ENCODE measurements at places on chromosomes 2 and 18.

- DNase-seq, result peak; percentile 11
Observed at GRCh38 chr2:162344617-162344950, 652 bp downstream of the GCA start.

GRCh38 chr2:26720322-26721114, 28.0 kb downstream of the KCNK3 start:
- no peak for DNase-seq

DNA sequence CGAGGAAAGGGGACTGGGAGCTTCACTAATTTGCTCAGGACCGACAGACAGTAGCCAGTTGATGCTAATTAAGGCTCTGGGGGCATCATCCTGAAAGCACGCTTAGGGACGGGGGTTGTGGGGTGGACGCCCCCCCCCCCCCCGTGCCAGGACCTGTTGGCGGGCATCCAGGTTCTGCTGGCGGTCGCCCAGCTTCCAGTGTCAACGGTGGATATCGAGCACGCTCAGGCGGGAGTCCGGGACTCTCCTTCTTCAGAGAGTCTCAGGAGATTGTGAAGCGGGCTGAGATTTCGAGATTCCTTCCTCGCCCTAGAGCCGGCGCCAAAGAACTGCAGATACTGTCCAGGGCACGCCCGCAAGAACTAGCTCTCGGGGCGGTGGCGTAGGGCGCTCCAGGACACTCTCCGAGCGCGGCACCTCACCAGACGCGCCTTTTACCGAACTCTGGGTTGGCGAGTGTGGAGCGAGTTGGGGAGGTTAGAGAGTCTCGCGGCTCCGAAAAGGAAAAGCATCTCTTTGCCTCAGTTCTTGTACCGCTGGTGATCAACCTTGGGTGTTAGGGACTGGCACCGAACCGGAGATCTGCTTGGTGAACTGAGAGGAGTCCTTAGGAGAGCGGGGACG, 5.6 kb downstream of the RAX start:
- no peak for DNase-seq

DNA sequence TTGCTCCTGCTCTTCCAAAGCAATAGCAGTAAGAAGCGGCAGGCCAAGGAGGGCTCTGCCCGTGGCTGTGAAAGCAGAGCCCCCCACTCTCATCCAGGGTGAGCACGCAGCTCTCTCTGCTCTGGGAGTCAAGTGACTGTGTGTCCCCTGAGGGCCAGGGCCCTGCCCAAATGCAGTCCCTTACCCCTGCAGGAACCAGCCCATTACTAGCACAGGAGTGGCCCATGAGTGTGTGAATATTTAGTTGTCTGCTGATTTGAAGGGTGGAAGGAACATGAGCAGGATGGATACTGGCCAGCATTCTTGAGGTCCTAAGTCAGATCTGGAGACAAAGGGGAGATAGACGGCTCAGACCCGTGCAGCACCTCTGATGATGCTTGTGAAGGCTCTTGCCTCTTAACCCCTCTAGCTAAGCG, 69.7 kb upstream of the FOSL2 start:
- DNase-seq, result no peak

GRCh38 chr2:94986392-94986963, 39.0 kb upstream of the MAL start:
- peak; percentile 61 for DNase-seq

GRCh38 chr2:238389988-238390589, 36.6 kb upstream of the ASB1 start:
- peak; percentile 63 for DNase-seq

GRCh38 chr2:241393524-241394196, 37.6 kb downstream of the FARP2 start:
- no peak for DNase-seq

DNA sequence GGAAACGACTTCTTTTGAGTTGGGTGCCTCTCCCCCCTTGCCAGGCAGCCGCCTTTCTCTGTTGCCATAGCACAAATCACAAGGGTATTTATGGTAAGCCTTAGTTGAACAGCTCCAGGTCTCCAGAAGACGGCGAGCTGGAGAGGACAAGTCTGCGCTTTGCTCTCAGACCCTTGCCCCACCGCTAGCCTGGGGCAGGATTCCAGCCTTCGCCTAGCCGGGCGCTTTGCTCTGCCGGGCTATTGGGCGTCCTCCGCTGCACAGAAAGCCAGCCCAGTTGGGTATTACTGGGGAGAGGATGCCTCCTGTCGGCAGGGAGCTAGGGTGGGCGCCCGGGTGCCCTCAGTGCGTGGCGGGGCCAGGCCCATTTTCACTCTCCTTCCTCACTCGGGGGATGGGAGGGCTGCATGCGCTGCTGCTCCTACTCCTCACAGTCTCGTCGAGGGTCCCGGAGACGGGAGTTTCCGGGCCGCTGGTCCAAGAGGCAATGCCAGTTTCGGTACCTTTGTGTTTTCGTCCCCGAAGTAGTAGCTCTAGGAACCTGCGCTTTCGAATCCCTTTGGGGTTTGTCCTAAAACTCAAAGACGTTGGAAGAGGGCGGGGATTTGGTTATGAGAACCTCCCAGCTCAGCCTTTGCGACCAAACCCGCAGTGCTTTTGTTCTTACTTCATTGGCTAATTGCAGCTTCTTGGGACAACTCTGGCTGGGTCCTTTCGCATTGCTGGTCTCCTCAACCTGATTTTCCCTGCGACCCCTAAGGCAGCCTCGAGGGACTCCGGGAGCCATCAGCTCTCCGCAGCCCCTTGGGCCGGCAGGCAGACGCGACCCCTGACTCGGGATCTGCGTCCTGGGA, 3.6 kb upstream of the DLX2 start:
- no peak for DNase-seq

DNA sequence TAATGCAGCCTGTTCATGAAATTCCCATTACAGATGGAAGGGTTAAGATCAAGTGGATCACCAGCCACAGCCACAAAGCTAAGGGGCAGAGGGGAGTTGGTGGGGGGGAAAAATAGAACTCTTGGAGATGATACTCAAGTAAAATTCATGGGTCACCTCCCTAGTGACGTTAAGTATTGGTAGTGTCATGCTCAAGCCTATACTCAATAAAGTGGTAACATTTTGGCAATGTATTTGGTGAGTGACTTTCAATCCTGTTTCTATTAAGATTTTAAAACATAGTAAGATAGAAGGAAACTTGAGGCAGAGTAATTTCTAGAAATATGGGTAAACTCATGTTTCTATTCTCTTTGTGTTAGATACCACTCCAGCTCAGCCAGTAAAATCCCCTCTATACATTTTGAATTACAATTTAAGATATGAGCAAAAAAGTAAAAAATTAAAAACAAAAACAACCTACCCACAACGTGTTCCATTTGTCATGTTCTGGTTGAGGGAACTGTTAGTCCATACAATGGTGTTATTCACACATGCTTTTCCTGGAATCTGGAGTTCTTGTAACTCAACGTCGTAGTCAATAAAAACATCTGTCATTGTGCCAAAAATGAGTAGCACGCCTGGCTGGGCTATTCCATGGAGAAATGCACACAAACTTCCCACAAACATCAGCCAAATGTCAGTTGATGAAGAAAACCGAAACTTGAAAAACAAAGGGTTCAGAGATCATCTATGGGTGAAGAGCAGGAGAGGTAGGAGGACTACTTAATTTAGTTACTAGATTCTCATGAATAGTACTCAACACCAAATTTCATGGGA, 18.1 kb downstream of the ABCB11 start:
- no peak for DNase-seq

- no peak for DNase-seq
Observed at GRCh38 chr2:137367361-137367760, 596.9 kb upstream of the HNMT start.

GRCh38 chr18:79382681-79383387, 12.9 kb upstream of the NFATC1 start:
- no peak for DNase-seq

- DNase-seq, result no peak
Observed at GRCh38 chr18:9469685-9470084, 5.6 kb upstream of the RALBP1 start.

GRCh38 chr2:176753752-176754474, 458.7 kb upstream of the HNRNPA3 start:
- no peak for DNase-seq

GRCh38 chr18:5414546-5414945, 119.0 kb upstream of the ZBTB14 start:
- DNase-seq, result no peak

DNA sequence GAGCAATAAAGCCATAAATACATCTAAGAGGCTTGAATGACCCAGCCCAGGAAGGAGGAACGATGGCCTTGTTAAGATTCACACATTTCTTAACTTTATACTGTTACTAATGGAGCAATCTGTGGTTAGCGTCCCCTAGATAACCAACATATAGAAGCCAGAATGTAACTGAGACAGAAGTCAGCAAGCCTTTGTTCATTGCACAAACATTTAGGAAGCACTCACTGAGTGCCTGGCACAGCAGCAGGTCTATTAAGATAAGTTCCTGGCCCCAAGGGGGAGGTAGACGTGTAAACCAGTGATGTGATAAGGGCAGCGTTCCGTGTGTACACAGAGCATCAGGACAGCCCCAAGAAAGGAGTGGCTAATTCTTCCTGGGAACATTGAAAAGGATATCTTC, 63.6 kb upstream of the ATL2 start:
- DNase-seq, result no peak
